ENCODE measurements at places on chromosomes 3 and 15. TPM values are rescaled to one million over a fixed set of nuclear protein-coding genes. Genes with fewer than 3 reads are reported as not detected.

Gene LRRC31
- polyA plus RNA-seq, result 0.19 TPM

Gene LRRN1
- 0.20 TPM for polyA plus RNA-seq

Gene ADCY5
- polyA plus RNA-seq, result 2.0 TPM

Gene SLC9A9
- 11.2 TPM for polyA plus RNA-seq

GRCh38 chr15:59401824-59402569 lies 29.3 kb upstream of the MYO1E start:
- DNase-seq, result peak; percentile 37

- DNase-seq, result no peak
Observed at GRCh38 chr3:3918763-3919162, 119.5 kb downstream of the LRRN1 start.

- DNase-seq, result no peak
Observed at GRCh38 chr15:42413920-42414319, 54.6 kb downstream of the CAPN3 start.

DNA sequence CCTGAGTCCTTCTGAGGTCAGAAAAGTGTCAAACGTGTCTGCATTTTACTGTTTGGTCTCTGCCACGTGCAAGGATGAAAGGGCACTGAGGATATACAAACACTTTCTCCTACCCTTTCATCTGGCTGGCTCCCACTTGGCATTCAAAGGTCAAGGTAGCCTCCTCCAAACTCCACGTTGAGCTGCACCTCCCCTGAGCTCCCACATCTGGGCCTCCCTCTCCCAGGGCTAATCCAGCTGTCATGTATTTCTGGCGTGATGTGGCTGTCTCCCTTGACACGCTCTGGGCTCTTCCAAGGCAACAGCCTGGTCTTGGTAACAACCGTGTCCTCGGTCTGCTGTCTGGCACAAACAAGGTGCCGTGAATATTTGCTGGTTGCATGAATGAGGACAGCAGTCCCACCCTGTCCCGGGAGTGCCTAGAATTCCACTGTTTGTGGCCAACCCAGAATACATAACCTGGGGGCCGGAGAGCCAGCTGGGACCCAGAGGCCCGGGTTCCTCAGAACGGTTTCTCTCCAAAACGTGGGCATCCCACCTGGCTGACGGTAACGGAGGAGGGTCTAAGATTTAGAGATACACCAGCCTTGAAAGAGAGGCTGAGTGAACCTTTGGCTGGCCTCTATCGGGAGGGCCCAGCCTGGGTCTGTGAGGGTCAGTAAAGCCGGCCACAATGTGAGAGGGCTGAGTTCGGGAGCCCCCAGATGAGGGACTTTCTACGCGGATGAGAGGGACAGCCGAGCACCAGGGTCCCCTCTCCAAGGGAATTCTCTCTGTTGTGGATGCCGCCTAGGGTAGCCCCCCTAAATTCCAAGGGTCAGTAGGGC lies 767 bp downstream of the GLT8D1 start:
- DNase-seq, result no peak

DNA sequence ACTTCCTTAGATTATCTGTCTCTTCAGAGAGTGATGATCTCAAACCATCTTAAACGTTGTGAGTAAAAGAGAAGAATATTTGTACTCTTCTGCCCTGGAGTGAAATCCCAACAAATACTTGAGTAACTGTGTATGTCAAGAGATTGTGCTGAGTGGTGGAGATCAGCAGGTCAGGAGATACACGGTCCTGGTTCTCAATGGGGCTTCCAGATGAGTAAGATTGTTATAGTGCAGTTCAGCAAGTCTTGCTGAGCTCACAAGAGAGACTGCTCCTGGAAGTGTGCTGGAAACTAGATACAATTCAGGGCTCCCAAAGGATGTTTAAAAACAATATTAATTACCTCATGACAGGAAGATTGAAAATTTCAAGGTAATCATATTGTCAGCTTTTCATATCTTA lies 184.3 kb downstream of the AKAP13 start:
- no peak for DNase-seq

- peak; percentile 93 for DNase-seq
Observed at GRCh38 chr3:13016083-13016720, 57.0 kb downstream of the IQSEC1 start.

- DNase-seq, result no peak
Observed at GRCh38 chr3:190000861-190001196, 119.9 kb downstream of the P3H2 start.

- DNase-seq, result peak; percentile 80
Observed at GRCh38 chr3:113747283-113748046, 630 bp downstream of the ATP6V1A start.

DNA sequence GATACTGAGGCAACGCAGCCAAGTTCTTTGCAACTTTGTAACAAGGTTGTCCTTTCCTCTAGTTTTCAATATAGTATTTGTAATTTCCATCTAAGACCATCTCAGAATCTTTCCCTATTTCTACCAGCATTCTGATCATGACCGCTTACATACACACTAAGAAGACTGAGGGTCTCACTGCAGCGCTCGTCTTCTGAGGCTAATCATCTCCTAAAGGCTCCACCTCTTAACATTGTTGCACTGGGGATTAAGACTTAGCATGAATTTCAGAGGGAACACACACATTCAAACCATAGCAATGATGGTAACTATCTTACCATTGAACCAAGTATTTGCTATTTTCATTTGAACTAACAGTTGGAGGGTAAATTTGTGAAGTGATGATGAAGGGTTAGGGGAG lies 463.3 kb upstream of the CCDC54 start:
- no peak for DNase-seq

DNA sequence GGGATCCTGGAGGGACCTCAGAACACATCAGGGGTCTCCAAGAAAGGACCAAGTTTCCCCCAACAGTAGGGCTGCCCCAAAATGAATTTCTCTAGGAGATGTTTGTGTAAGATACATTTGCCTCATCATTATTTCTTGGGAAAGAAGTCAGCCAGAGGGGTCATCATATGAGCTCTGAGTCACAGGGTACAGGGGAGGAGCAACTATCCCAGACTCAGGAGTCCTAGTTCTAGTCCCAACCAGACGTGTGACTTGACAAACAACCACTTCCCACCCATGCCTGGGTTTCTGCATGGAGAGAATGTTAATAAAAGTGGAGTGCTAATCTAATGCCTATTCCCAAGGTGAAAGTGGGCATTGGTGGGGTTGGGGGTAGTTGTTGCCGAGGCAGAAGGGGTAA lies 144.1 kb downstream of the ALDH1A2 start:
- no peak for DNase-seq

GRCh38 chr15:57102858-57103257 lies 184.4 kb downstream of the TCF12 start:
- DNase-seq, result no peak

DNA sequence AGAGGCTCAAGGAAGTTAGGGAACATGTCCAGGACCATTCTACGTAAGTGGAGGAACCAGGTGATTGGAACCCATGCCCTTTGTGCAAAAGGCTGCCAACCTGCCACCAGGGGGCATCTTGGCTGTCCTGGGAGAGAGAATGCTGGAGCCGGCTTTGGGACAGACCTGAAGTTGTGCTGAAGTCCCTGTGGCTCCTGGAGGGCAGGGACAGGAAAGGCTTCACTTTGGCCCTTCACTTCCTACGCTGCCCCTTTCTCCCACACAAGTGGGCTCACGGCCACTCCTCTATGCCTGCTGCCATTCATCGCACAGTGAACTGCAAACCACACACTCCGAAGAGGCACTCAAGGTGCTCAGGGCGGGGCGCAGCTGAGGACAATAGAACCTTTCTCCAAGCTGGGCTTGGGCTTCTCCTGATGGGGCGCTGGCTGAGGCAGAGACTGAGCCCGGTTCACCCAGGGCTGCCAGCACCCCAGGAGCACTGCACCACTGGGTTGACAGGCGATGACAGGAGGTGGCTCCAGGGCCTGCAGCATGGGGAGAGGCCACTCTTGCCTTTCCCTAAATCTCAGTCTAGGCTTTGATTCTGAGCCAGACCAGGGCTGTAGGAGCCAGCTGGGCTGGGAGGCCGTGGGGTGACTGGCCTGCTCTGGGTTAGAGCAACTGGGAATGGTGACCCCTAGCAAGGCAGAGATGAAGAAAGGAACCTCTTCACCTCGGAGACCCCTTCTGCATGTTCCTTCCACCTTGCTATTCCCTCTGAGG lies 8.4 kb downstream of the SHF start:
- DNase-seq, result peak; percentile 78

GRCh38 chr3:4749567-4750002 lies 229.7 kb upstream of the BHLHE40 start:
- DNase-seq, result no peak

- DNase-seq, result peak; percentile 59
Observed at GRCh38 chr15:88646951-88647350, 8.1 kb downstream of the ISG20 start.

- DNase-seq, result no peak
Observed at GRCh38 chr3:56314842-56315241, 153.4 kb downstream of the ERC2 start.

- no peak for DNase-seq
Observed at GRCh38 chr15:85941186-85941855, 138.3 kb upstream of the AGBL1 start.

- DNase-seq, result no peak
Observed at GRCh38 chr3:134859341-134859740, 64.3 kb downstream of the EPHB1 start.

GRCh38 chr3:113895964-113896363 lies 51.8 kb upstream of the ZDHHC23 start:
- no peak for DNase-seq

- DNase-seq, result no peak
Observed at GRCh38 chr3:160870327-160870726, 114.3 kb downstream of the PPM1L start.

GRCh38 chr15:38531509-38531908 lies 33.1 kb downstream of the RASGRP1 start:
- DNase-seq, result no peak

DNA sequence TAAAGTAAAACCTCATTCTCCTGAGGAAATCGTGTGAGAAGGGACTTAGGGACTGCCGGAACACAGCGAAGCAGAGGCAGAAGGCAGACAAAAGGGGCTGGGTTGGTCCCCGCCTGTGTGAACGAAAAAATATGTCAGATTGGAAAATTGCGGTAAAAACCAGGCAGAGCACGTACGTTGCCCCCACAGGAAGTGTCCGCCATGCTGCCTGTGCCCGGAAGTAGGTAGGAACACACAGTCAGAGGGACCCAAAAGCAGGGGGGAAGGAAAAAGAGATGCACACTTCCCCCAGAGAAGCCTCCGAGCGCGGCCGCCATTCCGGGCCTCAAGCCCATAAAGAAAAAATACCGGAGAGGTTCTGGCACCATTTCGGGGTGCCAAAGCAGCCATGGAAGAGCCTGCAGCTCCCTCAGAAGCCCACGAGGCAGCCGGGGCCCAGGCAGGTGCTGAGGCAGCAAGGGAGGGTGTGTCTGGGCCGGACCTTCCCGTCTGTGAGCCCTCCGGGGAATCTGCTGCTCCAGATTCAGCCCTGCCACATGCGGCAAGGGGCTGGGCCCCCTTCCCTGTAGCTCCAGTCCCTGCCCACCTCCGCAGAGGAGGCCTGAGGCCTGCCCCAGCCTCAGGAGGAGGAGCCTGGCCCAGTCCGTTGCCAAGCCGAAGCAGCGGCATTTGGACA lies at the start of gene MKRN3:
TSS of gene MKRN3 (plus strand) at position 280 of the 676 bp plus-strand sequence. CDS start at position 389, 109 bp downstream.
- DNase-seq, result no peak

DNA sequence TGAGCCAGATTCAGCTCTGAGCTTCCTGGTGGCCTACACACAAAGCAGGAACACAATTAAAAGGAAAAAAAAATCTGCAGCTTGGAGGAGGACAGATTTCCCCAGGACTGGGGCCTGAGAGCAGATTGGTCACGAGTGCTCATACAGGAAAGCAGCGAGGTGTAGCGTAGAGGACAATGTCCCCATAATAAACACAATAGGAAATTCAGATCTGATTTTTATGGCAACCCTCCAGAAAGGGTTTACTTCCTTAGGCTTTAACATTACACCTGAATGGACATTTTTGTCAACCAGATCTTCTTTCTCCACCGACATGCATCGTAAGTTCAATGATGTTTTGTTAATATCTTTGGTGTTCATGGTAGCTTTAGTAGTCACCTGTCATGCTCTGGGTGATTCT lies 23.3 kb downstream of the SLC6A20 start:
- no peak for DNase-seq

GRCh38 chr15:66154581-66154980 lies 99.0 kb downstream of the MEGF11 start:
- no peak for DNase-seq

DNA sequence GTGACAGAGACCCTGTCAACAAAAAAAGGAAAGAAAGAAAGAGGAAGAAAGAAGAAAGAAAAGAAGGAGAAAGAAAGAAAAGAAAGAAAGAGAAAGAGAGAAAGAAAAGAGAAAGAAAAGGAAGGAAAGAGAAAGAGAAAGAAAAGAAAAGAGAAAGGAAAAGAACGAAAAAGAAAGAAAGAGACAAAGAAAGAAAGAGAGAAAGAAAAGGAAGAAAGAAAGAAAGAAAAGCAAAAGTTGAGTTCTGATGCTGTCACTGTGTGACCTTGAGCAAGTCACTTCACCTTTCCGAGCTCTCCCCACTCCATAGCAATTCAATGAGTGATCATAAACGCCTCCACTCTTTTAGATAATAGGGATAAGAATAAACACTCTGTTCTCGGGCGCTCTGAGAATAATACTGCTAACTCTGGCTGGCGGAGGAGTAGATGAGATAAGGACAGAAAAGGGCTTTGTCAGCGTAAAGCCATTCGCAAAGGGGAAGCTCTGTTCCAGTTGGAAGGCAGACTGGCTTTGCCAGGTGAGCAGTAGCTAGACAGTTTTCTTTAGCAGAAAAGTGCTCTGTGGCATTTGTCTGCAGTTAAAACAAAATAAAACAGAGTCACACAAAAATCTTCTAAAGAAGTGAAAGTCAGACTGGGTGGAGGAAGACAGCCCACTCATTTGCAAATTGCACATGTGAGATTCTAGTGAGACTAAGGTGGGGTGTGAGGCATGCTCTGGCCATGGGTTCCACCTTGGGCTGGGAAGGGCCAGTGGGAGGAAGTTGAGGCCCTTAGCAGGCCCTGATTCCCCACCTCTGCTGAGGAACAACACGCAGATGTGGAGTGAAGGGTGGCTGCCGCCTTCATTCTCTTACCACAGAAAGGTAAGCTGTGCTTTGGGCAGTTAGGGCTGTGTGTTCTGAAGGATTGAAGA lies 9.6 kb upstream of the FLNB start:
- no peak for DNase-seq

- no peak for DNase-seq
Observed at GRCh38 chr15:28994142-28994830, 108.5 kb downstream of the APBA2 start.

DNA sequence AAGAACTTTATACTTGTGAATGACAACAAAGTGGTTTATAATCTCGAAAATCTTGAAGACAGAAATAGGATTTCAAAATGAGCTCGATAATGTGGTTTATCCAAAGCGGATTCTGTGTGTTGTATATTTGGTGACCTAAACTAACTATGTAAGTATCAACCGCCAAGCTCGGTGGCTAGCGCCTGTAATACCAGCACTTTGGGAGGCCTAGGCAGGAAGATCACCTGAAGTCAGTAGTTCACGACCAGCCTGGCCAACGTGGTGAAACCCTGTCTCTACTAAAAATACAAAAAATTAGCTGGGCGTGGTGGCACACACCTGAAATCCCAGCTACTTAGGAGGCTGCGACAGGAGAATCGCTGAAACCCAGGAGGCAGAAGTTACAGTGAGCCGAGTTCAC lies 2.2 kb downstream of the ATP13A3 start:
- DNase-seq, result peak; percentile 58
